ENCODE measurements at places on chromosomes 4 and X.

- DNase-seq = no peak
Measured at GRCh38 chrX:19639813-19640462, 124.6 kb upstream of the MAP3K15 start.

- no peak for DNase-seq
Measured at GRCh38 chr4:66956426-66956825, 588.9 kb downstream of the CENPC start.

GRCh38 chr4:164755432-164755831 lies 1.5 kb downstream of the SMIM31 start:
- DNase-seq = no peak

GRCh38 chr4:87153078-87153870 lies 67.1 kb downstream of the KLHL8 start:
- no peak for DNase-seq

DNA sequence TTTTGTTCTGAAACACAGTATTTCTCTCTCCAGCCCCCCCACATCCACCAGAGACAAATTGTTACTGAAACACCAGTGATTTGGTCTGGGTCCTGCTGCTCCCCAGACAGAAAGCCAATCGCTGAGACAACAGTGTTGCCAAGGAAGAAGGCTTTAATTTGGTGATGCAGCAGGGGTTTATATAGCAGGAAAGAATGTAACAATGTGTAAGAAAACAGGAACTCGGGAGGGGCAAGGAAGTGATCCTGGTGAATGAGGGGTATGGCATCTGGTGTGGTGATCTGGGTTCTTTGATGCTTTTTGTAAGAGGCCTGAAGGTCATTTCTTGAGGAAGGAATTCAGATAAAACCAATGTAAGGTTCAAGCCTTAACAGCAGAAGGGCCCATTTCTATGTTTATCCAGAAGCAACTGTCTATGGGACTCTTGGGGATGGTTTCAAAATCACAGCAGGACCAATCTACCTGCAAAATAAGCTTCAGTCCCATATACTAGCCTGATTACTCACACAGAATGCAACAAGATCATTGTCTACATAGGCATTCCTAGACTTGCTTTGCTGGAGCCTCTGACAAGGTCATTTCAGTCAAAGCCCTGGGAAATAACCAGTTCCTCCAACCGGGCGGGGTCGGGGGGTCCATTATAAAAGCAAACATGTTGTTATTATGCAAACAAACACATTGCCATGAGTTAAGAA lies 445.2 kb upstream of the ZFP42 start:
- no peak for DNase-seq

GRCh38 chr4:187362937-187363857 lies 632.4 kb upstream of the ZFP42 start:
- DNase-seq = no peak

GRCh38 chrX:17359500-17359899 lies 15.5 kb upstream of the NHS start:
- peak; percentile 47 for DNase-seq

GRCh38 chr4:103060453-103061148 lies 16.0 kb downstream of the SLC9B2 start:
- no peak for DNase-seq

DNA sequence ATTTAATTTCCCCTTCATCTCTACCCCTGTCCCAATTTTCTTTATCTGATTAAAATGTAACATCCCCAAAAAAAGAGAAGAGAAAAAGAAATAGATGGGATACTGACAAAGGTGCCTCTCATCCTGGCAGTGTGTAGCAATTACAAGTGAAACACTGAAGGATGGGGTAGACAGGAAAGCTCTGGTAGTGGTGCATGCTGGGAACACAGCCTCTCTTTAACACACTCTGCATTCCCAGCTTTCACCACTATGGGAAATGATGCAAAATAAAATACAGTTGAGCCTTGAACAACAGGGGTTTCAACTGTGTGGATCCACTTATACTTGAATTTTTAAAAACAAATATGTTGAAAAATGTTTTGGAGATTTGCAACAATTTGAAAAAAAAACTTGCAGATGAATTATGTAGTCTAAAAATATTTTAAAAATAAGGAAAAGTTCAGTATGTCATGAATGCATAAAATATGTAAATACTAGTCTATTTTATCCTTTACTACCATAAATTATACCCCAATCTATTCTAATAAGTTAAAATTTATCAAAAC lies 239.2 kb upstream of the DDX53 start:
- DNase-seq = no peak

GRCh38 chrX:11461201-11462001 lies 168.2 kb downstream of the AMELX start:
- DNase-seq = peak; percentile 55

DNA sequence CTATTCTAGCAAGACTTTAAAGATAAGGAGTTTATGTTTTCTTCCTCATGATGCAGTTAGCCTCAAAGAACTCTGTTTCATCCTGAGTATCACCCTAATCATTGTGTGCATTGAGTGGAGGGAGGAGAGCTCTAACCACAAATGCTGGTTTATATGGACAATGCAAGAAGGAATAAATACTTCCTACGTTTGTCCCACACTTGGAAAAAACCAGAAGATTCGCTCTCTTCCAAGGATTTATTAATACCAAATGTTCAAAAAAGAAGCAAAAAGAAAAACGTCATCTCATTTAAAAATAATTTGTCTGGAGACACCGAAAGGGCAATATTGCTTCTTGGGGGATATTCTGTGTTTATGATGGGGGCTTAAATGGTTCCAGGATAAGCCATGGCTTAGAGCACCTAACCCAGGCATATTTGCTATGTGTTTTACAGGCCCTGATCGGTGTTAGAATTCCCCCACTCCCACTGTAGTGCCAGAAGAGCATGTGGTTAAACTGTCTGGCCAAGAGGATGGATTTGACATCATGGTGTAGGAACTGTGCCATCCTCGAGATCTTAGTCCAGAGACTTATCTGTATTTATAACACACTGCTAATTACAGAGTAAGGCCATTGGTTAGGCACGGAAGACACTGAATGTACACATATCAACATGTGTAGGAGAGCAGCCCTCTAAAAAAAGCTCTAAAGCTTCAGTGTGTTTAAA lies 227.2 kb downstream of the ANK2 start:
- DNase-seq = peak; percentile 69

- DNase-seq = no peak
Measured at GRCh38 chr4:7322166-7322991, 112.4 kb downstream of the PSAPL1 start.

GRCh38 chrX:95056901-95057300 lies 1382.9 kb downstream of the FAM133A start:
- peak; percentile 59 for DNase-seq

DNA sequence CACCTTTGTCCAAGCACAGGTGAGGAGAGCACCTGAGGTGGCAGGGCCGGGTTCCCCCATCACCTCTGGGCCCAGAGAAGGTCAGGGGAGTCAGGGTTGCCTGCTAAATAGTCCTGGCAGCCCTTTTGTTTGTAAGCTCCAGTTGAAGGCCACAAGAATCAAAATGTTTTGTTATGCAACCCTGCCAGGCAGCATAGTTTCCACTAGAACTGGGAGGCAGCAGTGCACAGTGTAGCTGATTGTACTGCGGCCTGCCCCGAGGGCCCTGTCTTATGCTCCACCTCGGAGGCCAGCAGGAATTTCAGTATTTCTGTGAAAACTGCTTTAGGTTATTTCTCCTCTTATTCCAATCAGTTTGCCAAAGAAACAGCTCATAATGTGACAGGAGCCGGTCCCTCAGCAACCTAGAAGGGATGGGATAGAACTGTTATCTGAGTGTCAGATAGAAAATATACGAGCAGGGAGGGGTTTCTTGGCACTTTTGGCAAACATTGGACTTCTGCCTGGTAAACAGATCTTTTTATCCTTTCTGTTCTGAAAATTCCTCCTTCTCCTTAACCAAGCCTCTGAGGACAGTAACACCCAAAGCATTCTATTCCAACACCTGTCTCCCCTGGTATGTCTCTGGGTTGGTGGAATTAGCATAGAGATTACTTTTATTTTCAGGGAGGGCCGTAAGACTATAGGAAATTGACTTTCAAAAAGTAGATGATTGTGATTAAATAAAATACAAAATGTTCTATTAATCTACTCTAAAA lies 93.6 kb downstream of the LNX1 start:
- peak; percentile 59 for DNase-seq

DNA sequence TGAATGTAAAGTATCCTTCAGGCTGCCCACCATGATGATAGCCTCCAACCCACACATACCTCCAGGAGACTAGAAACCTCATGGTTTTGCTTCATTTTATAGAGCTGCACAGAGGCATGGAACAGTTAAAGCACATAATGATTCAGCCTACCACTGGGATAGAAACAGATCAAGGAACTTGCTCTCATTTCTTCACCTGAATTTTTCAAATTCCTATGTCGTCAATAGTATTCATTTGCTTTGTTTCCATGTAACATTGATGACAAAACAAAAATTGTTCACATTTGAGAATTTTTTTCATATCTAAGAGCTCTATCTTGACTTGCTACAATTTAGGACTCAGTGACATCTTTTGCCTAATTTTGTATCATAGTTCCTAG lies 51.5 kb upstream of the ATOH1 start:
- no peak for DNase-seq

DNA sequence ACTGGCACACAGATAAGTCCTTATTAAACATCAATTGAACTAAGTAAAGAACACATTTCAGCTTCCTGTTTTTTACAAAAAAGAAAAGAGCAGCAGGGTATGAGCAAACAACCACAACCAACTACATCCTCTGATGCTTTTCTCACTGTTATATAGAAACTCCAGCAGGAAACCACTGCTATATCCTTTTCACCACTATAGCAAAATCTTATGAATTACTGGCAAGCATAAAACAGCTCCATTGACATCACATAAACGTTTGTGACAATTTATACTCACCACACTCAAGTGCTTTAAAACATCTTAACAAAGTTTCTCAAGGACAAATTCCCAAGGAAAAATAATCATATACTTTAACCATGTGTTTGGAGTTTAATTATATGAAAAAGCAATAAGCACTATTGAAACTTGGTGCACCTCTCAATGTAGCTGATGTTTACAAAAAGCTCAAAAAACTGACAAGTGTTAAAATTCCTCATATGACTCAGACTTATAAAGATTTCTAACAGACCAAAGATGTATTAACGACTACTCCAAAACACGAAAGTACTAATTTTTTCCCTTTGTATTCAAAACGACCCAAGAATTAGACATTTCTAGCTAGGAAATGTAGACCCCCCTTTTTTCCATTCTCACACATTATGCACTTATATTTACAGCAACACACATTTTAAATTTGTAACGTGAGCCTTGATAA lies 12.9 kb downstream of the GPRIN3 start:
- no peak for DNase-seq

- DNase-seq = no peak
Measured at GRCh38 chr4:30182786-30183185, 537.4 kb upstream of the PCDH7 start.

- DNase-seq = peak; percentile 17
Measured at GRCh38 chr4:88240297-88240714, 44.1 kb downstream of the PPM1K start.

DNA sequence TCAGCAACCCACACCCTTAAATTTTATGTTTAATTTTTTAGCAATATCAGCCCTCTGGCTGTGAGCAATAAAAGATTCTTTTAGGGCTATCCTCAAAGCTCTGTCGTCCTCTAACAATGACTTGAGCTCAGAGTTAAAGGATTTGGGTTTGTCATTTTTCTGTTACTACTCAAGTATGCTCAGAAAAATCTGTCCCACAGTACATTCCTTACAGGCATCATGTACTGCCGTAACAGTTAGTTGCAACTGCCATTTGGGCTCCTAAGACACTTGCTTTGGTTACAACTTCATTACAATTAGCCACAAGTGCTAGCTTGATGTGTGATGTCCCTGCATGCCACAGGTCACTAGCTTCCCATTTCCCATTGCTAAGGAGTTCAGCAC lies 33.2 kb downstream of the COQ2 start:
- DNase-seq = no peak
